Stimulated activated CD8-positive, alpha-beta memory T cell treated with anti-CD3 and anti-CD28 coated beads, Interleukin-4, amount 100 ng/mL, for 4 hours (primary cell): ENCODE measurements at places on chromosomes 11 and 22.

GRCh38 chr11:132463295-132464002, 1068.9 kb downstream of the OPCML start:
- no peak for DNase-seq

DNA sequence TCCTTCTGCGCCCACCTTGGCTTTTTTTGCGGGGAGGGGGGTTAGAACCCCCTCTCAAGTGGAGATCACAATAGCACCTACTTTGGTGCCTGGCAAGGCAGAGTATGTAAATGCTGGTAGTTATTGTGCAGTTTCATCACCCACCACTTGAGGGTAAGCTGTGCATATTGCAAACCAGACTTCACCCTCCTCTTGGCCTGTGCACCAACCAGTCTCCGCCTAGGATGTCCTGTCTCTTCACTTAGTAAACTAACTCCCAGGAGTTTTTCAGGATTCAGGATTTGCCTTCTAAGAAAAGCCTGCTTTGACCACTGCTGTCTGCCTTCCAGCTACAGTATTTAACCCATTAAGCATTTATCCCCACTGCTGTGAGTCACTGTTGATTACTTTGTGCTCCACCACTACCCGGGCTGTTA, 2.0 kb upstream of the UBXN1 start:
- no peak for DNase-seq

DNA sequence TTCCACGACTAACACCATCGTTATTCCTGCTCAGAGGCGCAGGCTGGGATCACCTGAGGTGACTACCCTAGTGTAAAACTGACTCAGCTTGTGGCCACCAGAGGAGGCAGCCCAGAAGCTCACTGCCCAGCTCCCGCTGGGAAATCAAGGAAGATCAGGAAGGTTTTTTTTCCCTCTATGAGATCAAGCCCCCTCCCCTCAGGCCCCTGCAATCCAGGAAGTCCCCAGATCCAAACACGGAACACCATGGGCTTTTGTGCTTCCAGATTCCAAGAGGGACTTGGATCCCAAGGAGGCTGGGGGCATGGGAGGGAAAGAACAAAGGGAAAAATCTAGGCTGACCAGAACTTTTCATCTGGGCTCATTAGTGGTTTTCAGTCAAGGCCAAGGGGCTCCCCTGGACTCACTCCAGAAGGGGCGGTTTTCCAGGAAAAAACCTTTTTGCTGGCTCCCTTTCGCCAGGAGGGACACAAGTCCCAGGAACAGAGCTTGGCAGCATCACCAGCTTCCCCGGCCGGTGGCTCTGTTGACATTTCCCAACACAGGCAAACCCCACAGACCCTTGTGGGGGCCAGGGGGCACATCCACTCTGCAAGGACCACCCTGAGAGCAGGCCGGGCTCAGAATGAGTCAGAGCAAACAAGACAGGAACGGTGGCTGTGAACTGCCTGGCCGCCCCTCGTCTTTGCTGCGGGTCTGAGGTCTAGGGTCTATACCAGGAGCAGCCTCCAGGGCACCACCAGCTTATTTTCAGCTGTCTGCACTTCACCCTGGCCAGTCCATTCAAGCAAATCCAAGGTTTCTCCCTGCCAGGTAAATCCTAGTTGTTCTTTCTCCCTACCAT, 36.8 kb downstream of the MYH9 start:
- DNase-seq, result no peak

- no peak for DNase-seq
These were observed 114.7 kb downstream of the MSANTD4 start for GRCh38 chr11:105907319-105907718.

GRCh38 chr22:46528121-46528610, 9.3 kb downstream of the CELSR1 start:
- no peak for DNase-seq

DNA sequence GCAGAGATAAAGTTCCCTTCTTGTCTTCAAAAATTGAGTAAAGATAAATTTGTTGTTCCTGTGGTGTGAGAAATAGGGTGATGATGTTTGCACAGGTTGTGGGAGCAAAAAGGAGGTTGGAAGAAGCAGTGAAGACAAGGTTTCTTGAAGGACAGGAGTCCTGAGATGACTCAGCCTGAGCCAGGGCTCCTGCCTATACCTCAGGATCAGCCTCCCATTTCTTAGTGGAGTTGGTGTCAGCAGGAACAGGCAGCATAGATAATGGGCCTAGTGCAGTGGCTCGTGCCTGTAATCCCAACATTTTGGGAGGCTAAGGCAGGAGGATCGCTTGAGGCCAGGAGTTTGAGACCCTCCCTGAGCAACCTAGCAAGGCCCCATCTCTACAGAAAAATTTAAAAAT, 28.7 kb downstream of the EIF4G2 start:
- DNase-seq, result no peak

GRCh38 chr11:72075109-72075508, 5.2 kb downstream of the NUMA1 start:
- no peak for DNase-seq

DNA sequence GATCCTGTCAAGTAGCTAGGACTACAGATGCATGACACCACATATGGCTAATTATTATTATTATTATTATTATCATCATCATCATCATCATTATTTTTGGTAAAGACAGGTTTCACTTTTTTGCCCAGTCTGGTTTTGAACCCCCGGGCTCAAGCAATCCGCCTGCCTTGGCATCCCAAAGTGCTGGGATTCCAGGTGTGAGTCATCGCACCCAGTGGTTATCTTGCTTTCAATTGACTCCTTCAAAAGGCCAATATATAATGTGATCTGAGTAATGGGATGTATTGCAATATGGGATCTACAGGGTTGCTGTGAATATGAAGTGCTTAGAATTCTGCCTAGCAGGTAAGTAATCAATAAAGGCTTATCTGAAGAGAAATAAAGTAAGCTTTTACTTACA, 221.2 kb downstream of the SBF2 start:
- DNase-seq, result no peak

DNA sequence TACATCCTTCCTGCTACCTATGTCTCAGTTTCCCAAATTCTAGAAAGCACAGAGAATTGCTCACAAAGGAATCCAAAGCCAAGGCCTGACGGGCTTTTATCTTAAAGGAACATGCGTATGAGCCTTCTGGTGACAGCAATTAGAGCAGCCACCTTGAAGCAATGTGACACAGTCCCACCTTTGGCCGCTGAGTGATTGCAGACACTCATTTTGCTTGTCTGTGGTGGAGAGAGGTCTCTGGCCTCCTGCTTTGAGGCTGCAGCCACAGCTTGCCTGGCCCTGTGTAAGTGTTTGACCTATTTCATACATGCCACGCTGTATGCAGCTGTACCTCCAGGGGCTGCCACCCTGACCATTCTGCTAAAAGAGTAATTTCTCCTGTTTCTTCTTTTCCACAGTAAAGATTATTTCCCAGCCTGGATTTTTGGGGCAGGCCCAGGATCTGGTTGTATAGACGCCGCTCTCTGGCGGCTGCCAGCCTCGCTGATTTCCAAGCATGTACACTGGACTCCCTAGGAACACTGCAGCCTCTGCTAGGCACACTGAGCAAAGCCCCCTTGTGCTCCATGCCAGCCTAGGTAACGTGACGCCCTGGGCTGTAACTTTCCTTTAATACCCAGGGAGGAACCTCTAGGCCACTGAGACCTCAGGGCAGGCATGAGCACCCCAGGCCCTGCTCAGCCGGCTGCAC, 1.1 kb upstream of the TMA7B start:
- DNase-seq, result no peak

DNA sequence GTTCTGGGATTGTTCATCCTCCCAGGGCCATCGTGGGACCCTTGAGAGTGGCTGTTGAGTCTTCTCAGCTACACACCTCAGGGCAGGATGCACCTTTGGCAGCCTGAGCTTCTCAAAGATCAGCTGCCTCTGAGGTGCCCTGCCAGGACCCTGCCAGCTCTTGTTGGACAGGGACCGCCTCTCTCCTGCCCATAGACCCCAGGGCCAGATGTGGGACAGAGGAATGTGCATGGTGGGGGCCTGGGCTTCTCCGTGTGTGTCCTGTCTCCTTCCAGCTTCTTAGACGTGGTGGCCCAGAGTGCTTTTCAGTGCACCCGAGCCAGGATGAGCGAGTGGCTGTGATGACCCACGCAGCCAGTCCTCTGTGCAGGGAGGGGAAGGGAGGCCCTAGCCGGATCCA, 5.9 kb upstream of the TRMU start:
- no peak for DNase-seq

DNA sequence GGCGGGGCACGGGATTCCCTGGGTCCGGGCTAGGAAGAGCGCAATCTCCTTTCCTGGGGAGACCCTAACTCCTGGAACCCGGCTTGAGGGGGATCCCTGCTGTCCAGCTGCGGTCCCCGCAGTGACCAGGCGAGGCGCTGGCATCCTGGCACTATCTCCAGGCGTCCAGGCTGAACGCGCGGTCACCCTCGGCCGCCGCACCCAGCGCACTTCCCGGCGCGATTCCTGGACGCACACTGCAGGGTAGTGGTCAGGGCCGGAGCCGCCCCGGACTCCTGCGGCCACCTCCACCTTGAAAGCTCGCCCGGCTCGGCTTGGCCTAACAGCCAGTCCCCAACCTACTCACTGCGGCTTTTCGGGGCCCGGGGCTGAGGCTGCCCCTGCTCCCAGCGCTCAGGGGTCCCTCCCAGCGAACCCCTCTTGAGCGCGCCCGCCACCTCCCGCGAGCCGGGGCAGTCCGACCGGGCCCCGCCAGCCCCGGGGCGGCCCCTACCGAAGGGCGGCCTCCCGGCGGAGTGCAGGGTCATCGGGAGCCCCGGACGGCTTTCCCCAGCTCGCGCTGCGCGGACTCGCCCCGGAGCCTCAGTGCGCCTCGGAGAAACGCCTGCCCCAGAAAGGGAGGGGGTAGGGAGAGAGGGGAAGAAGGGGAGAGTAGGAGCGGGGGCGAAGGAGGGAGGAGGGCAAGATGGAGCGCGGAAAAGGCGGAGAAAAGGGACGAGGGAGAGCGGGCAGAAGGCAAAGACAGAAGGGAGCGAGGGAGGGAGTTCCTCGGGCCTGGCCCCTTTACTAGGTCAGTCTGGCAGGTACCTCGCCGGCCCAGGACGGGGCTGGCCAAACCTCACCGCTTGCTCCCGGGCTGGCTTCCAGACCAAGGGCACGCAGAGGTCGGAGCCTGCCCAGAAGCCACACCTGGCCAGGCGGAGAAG, 1.0 kb downstream of the POU2AF3 start:
- DNase-seq, result no peak

GRCh38 chr22:27107824-27108223, 450.4 kb downstream of the MIAT start:
- DNase-seq, result no peak

DNA sequence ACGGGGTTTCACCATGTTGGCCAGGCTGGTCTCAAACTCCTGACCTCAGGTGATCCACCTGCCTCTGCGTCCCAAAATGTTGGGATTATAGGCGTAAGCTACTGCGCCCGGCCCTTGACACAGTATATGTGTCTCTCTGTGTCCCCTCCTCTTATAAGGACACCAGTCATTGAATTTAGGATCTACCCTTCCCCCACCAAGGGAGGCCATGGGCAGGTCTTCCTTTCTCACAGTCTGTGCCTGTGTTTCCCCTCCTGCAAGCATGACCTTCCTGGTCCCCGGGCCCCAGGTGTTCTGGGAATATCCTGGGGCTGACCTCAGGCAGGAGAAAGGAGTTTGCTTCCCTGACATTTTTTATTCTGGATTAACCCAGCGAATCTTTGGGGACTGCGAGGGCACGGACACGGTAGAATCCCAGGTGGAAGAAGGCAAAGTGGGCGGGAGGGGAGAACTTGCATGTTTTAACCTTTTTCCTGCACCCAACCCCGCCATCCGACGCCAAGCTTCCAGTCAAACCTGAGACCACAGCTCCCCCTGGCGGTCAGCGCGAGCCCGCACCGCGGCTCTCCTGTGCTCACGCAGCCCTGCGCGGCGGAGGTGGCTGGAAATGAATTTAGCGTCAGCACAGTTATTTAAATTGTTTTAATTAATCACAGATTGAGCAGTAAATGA, 42.1 kb upstream of the ISX start:
- DNase-seq, result peak; percentile 31

DNA sequence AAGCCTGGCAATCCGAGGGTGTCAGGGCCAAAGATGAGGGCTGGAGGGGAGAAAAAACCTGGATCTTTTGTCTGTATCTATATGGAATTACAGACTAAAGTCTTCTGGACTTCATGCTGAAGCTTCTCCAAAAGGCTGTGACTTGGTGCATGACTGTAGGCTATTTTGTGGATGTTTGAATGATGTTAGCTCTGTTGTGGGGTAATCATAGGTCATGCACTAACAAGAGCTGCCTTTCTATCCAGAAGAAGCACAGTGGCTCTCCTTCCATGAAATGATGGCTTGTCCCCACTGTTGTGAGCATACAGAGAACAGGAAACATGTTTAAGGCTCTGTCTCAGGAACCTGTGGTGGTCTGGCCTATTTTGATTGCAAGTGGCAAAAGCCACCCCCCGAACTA, 263.3 kb upstream of the PLET1 start:
- DNase-seq, result no peak

DNA sequence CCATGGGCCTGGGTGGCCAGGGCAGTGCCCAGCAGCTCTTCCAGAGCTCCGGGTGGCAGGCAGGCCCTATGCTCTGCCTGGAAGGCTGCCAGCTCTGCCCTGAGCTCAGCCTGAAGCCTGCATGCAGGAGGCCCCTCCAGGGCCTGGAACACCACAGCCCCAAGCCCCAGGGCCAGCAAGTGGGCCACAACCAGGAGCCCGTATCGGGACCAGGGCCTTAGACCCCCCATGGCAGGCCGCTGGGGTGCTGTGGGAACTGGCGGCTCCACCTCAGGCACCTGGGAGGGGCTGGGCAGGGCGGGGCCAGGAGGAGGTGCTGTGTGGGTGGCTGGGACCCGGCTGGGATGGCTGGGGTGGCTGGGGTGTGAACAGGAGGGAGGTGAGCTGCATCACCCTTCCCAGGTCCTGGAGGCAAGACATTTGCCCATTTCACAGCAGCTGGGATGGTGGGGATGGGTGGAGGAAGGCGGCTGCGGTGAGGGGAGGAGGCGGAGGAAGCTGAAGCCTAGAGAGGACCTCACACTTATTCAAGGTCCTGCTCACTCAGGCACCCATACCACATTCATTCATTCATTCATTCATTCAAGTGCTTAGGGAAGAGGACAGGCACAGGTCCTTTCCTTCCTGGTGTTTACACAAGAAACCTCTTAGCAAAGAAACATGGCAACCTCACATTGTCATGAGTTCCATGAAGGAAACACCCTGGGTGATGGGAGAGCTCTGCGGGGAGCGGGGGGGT, at the start of gene KCNK7:
KCNK7 (minus strand) TSS at position 258 of the 739 bp plus-strand sequence; CDS start at position 230, 28 bp downstream.
- no peak for DNase-seq

- no peak for DNase-seq
These were observed 70.7 kb upstream of the THY1 start for GRCh38 chr11:119493712-119494111.

GRCh38 chr22:37816543-37817180, 6.5 kb upstream of the GALR3 start:
- no peak for DNase-seq
